Hematopoietic multipotent progenitor cell treated with erythropoietin and hydrocortisone succinate and interleukin-3 and kit ligand, for 17 days (in vitro differentiated cells): ENCODE measurements at places on chromosomes 4 and X.

- DNase-seq: no peak
Observed at GRCh38 chr4:85177679-85178078, 211.2 kb upstream of the WDFY3 start.

DNA sequence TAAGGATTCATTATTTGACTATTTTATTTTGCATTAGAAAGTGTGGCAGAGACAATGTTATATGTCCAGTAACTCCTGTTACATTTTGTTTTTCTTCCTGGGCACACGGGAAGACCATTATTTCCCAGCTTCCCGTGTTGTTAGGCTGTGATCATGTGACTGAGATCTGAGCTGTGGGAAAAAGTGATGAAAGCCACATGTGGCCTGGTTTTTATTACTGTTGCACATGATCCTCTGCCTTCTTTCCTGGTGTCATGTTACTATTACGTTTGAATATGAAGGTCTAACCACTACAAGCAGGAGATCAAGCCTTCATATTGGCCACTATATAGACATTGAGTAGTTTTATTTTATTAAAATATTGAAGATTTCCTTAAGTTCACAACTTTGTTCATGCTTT is 28.2 kb upstream of the MID1 start:
- DNase-seq: no peak

GRCh38 chrX:10519278-10519677 is 101.1 kb downstream of the MID1 start:
- DNase-seq: no peak

- DNase-seq: no peak
Observed at GRCh38 chrX:68049466-68049865, 383.8 kb downstream of the OPHN1 start.

DNA sequence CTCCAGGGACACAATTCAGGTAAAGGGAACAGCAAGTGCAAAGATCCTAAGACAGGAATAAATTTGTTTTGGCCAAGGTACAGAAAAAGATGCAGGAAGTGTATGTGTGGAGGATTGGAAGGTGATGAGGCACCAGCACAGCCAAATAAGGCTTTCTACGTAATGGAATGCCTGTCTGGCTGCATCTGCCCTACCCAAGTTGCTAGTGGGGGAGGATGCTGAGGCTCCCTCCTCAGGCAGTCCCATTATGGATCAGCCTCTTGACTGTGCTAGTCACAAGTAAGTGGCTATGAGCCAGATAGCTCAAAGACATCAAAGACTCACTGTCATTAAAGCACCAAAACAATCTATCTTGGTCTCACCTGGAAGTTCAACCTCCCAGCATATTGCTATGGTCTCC is 300.9 kb upstream of the FAT4 start:
- DNase-seq: no peak

DNA sequence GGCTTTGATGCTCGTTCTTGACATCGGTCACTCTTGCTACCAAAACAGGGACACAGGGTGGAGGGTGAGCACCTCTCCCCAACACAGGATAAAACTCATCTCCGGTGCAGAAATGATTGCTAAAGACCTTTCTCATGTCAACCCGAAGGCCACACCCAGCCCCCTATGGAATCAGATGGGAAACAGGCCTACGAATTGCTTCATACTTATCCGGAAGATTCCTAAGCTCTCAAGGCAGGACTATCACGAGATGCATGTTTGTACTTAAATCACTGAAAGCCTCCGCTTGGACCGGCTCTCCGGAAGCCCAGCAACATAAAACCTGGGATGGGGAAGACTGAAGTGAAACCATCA is 74.9 kb downstream of the MTMR1 start:
- DNase-seq: no peak

- DNase-seq: no peak
Observed at GRCh38 chr4:8220661-8221450, 21.8 kb downstream of the SH3TC1 start.

- DNase-seq: no peak
Observed at GRCh38 chr4:109134268-109134667, 168.2 kb downstream of the COL25A1 start.

DNA sequence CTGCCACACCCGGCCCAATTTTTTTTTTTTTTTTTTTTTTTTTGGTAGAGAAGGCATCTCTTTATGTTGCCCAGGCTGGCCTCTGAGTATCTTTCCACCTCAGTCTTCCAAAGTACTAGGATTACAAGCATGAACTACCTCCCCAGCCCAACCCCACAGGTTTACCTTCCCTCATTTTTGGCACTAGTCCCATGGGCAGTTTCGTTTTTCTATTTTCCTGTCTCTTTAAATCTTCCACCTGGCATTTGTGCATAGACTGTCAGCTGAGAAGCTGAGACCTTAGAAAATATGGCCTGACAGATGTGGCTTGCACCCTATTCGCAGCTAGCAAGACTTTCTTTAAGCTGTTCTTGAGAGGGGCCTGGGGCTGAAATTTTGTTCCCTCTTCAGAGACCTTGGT is 27.9 kb downstream of the TNIP2 start:
- no peak for DNase-seq

DNA sequence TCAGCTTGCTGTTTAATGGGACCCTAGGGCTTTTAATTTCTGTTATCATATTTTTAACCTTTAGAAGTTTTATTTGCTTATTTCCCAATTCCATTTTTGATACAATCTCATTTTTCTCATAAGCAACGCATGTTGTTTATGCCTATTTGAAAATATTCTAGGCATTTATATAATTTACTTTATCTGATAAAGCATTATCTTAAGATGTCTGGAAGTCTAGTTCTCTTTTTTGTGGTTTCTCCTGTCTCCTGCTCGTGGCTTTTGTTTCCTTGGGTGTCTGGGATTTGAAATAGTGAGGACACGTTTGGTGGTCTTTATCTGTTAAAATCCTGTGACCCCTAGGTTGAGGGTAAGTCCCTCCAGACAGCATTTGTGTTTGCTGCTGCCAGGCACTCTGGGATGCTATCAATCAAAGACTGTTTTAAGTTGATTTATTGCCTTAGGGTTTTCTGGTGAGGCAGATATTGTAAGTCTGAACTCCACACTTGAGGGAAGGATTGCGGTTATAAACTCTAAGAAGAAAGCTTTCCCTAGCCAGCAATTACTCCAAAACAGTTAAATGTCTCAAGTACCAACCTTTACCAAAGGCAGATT is 208.0 kb downstream of the PRDM5 start:
- DNase-seq: no peak

GRCh38 chr4:136917312-136918110 is 614.8 kb downstream of the PCDH18 start:
- no peak for DNase-seq

GRCh38 chr4:15078682-15079642 is 76.7 kb downstream of the CPEB2 start:
- no peak for DNase-seq

DNA sequence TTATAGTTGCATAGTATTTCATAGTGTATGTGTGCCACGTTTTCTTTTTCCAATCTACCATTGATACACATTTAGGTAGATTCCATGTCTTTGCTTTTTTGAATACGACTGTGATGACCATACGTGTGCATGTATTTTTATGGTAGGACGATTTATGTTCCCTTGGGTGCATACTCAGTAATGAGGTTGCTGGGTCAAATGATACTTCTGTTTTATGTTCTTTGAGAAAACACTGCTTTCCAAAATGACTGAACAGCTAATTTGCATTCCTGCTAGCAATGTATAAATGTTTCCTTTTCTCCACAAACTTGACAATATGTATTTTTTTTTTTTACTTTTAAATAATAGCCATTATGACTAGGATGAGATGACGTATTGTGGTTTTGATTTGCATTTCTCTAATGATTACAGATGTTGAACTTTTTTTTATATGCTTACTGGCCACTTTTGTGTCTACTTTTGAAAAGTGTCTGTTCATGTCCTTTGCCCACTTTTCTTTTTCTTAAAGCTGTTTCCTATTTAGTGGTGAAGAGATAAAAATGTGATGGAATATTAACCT is 969.5 kb upstream of the NDST4 start:
- no peak for DNase-seq

DNA sequence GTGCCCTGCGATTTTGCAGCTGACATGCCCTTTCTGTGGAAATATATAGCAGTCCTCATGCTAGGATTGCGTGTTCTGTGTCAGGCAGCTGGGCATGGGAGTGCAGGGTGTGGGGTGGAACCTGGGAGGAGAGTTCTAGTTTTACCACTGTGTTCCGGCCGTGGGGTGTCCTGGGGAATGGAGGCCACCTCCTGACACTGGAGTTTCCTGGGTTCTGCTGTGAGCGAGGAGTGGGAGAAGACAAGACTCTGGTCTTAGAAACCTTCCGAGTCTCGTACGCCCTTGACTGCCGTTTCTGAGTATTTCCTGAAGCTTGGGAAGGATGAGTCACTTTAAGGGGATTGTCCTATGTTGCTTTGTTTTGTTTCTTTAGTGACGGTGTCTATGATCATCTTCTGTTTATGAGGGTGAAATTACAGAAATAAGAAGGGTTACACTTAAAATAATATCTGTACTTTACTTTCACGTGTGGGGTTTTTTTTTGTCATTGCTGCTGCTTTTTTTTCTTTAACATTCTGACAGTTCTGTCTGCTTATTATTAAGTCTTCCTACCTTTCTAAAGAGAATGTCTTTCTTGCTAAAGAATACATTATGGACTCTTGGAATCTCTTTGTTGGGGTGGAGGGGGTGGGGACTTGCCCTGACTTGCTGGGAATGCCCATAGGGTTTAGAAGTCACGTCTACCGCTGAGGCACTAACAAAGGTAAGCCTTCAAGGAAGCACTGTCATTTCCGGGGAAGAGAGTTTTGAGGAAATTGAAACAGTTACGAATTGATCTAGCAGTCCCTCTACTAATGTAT is 19.1 kb downstream of the CD99 start:
- DNase-seq: no peak

- no peak for DNase-seq
Observed at GRCh38 chrX:76453737-76454406, 26.4 kb downstream of the MAGEE1 start.

DNA sequence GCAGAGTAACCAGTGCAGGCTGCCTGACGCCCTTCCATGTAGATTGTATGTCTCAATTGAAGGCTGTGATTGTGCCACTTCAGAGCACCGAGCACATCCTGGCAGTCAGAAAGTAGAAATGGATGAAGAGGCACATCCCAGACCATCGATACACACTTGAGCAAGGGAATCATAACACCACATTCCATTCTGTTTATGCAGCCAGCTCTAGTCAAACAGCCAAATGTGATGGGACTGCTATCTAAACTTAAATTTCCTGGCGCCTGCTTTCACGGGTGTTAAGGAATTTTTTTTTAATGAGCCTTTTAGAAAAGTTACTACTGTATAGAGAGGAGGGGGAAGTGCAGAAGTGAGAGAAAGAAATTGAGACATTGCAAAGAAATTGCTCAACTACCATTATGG is 84.4 kb downstream of the PPARGC1A start:
- no peak for DNase-seq
